CD4-positive, alpha-beta memory T cell (primary cell): ENCODE measurements at places on chromosomes 16 and 17. TPM values are rescaled to one million over a fixed set of nuclear protein-coding genes. Genes with fewer than 3 reads are reported as not detected.

The SCIMP gene
- polyA plus RNA-seq, result 1.5 TPM

The DNAH17 gene
- not detected for polyA plus RNA-seq

The IGFALS gene
- polyA plus RNA-seq, result not detected

The CTRB2 gene
- not detected for polyA plus RNA-seq

The ZNF287 gene
- polyA plus RNA-seq, result 18.2 TPM

The ARL2BP gene
- polyA plus RNA-seq, result 181 TPM
